ENCODE measurements at places on chromosomes 2 and 18. TPM values are rescaled to one million over a fixed set of nuclear protein-coding genes. Genes with fewer than 3 reads are reported as not detected.

DLX1 gene
- total RNA-seq = not detected

CD8A gene
- total RNA-seq = 25.6 TPM

MEP1B gene
- total RNA-seq = not detected

WNT10A gene
- total RNA-seq = 1.5 TPM

EDAR gene
- total RNA-seq = 2.5 TPM

MC5R gene
- not detected for total RNA-seq

BBS5 gene
- 0.21 TPM for total RNA-seq

DTYMK gene
- 2.9 TPM for total RNA-seq

CCDC74B gene
- total RNA-seq = 0.10 TPM

SCN2A gene
- total RNA-seq = under 0.01 TPM

KCNJ13 gene
- not detected for total RNA-seq

TM4SF20 gene
- total RNA-seq = not detected

TNS1 gene
- 3.5 TPM for total RNA-seq

DQX1 gene
- total RNA-seq = not detected

PCARE gene
- under 0.01 TPM for total RNA-seq

CNDP1 gene
- total RNA-seq = not detected

FEV gene
- total RNA-seq = not detected

UGT1A3 gene
- total RNA-seq = not detected

RGPD4 gene
- total RNA-seq = 0.10 TPM

GALR1 gene
- under 0.01 TPM for total RNA-seq

SLC5A7 gene
- total RNA-seq = under 0.01 TPM

PLGLB1 gene
- 2.7 TPM for total RNA-seq

DSEL gene
- total RNA-seq = 1.5 TPM

NMUR1 gene
- total RNA-seq = 1.8 TPM

INHBB gene
- total RNA-seq = 0.10 TPM

ATP6V1B1 gene
- not detected for total RNA-seq

DOK6 gene
- total RNA-seq = 2.2 TPM
